ENCODE measurements at places on chromosomes 13 and 19. TPM values are rescaled to one million over a fixed set of nuclear protein-coding genes. Genes with fewer than 3 reads are reported as not detected.

- DNase-seq: peak; percentile 75
Observed at GRCh38 chr19:51799034-51799773, 4.2 kb downstream of the FPR3 start.

GRCh38 chr13:105446197-105446596 is 1089.3 kb downstream of the EFNB2 start:
- no peak for DNase-seq

DNA sequence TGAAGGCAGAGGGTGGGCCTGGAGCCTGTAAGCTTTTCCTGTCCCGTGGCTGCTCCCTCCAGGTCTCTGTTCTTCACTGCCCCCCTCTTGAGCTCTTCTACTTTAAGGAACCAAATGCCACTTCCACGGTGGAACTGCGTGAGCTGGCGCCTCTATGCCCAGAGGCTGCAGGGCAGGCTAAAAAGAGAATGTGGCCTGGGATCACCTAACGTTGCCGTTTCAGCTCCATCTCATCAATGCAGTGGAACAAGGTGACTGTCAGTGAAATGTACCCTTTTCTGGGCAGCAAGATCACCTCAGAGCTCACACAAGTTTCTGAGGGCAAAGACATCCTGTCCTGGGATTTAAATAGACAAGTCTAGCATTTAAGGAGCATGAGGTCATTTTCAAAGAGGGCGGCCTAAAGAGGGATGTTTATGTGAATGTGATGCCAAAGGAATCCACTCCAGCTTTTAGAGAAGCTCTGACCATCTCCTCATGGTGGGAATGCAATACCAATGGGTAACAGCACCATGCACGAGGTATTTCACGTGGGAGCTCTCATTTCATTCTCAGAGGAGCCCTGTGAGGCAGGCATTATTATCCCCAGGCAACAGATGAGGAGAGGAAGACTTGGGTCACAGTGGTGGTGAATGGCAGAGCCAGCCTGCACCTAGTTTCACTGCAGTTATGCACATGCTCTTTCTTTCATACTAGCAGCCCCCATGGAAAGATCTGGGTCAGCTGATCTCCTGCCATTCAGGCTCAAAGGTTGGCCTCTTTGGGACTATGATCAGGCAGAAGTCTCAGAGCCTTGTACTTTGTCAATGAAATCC is 39.3 kb downstream of the RGCC start:
- no peak for DNase-seq

The FLT1 gene
- 56.8 TPM for total RNA-seq

The MAG gene
- 35.1 TPM for total RNA-seq

Measured in spleen (tissue), 13 donors.